ENCODE measurements at places on chromosomes 4 and X.

- no peak for DNase-seq
Observed at GRCh38 chr4:133151691-133152329, 2.7 kb downstream of the PCDH10 start.

GRCh38 chrX:139762400-139763183 is 54.6 kb upstream of the MCF2 start:
- no peak for DNase-seq

DNA sequence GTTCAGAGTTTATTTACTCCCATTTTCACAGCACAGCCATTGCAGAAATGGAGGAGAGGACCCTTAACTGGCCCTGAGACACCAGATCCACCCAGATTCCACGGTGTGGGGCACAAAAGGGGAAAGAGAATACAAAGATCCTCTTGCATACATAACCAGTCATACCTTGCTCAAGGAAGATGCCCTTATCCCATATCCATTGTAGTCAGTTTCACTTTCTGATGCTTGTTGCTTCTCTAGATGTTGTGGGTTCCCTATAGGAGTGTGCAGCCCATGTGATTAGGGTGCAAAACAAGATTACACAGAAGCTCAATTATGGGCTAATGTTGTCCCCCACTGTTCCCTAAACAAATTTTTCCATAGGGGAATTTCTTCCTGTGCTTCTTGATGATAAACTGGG is 1309.0 kb upstream of the PABPC4L start:
- no peak for DNase-seq

DNA sequence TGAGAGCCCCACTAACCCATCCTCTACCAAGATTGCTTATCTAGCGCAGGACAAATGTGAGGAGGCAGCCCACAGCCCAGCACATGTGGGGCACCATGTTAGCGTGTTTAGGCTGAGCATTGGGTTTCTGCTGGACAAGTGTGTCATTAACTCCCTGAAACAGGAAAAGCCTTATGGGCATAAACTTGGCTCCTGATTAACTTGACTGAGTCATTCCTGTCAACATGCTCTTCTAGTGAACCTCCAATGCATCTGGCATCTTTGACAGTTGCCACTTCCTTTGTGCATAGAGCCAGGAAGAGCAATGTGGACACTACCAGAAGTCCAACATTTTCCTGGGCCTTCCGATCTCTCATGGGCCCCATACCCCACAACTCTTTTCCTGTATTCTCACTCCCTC is 2.5 kb downstream of the SPIN2A start:
- no peak for DNase-seq

DNA sequence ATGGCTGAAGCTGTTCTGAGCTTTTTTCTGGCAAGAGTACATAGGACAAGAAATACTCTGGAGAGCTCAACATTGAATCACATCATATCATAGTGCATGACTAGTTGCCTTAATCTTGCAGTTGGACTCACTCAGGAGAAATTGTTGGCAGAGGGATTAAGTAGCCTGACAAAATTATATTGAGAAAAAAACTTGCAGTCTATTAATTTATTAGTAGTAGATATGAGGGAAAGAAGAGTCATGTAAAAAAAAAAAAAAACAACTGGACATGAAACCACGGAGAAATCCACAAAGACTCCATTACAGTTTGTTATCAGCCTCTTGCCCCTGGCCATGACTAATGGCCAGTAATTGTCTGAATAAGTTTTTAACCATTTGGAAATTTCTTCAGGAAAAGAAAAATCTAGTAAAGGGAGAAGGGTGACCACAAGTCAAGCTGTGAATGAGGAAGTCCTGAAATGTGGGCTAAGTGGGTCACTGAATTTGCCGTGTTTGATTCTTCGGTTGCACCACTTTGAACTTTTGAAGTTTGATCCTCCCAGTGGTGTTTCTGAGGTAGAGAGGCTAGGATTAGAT is 45.6 kb downstream of the FHL1 start:
- no peak for DNase-seq

GRCh38 chr4:148786699-148787098 is 344.5 kb upstream of the NR3C2 start:
- no peak for DNase-seq

GRCh38 chr4:142696334-142697122 is 149.6 kb downstream of the INPP4B start:
- no peak for DNase-seq

GRCh38 chr4:40572692-40573310 is 56.9 kb downstream of the RBM47 start:
- no peak for DNase-seq

- no peak for DNase-seq
Observed at GRCh38 chr4:105613306-105613705, 60.9 kb downstream of the ARHGEF38 start.
